ELR (cell line): ENCODE measurements at places on chromosomes 6 and 20.

GRCh38 chr6:113980937-113981554, 10.1 kb upstream of the HDAC2 start:
- peak; percentile 47 for DNase-seq

GRCh38 chr20:13082378-13082777, 73.6 kb downstream of the SPTLC3 start:
- no peak for DNase-seq

DNA sequence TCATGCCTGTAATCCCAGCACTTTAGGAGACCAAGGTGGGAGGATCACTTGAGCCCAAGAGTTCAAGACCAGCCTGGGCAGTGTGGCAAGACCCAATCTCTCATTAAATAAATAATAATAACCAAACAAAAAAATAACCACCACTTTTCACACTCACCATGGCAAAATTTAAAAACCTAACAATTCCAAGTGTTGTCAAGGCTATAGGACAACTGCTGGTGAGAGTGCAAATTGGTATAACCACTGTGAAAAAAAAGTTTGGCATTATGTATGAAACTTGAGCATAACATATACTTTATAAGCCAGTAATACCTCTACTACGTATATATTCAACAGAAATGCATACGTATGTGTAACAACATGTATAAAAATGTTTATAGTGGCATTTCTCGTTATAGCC, 3.8 kb downstream of the PRR3 start:
- no peak for DNase-seq

DNA sequence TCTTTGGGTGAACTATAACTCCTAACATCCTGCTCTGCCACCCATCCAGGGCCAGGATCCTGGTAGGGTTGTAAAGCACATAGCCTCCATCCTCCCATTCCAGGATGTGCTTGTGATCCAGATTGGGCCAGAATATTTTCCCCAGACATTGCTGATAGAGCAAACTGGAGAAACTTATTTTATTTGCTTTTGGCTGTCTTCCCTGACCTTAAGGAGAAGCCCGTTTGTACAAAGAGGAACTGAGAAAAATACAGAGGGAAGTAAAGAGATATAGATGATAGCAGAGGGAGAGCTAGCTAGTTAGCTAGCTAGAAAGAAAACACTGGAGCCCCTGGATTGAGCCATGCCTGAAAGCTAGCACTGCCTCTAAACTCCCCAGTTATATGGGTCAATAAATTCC, 9.0 kb upstream of the HDAC2 start:
- DNase-seq: no peak

DNA sequence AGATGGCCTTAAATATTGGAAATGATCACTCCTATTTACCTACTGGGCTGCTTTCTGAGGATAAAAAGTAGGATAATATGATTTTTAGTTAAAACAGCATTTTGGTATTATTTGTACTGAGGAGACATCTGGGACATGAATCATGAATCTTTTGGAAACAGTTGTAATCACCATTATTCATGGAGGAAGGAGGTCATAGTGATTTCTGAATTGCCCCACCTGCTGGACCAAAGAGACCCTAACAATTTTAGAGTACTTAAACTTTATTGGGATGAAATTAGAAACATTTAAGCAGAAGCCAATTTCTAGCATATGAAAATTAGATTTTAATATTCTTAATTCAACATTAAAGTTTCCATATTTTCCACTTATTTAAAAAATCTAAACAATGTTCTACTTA, 108.4 kb upstream of the SIM1 start:
- peak; percentile 78 for DNase-seq

DNA sequence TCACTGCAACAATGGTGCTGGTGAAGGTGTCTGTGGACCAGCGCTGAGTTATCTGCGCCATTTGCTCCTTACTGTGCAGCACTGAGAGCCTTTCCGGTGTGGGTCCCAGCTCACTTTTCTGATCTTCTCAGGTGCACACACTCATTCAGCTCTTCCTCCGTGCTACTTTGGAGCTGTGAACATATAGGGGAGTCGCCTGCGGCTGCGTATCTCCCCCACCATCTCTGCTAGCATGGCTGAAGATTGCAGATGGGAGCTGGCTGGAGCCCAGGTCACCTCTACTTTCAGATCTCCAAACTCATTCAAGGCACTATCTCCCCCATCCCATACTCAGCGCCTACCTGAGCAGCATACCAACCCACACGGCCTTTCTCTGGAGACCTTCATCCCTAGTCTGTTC, 96.9 kb downstream of the DHX35 start:
- no peak for DNase-seq

GRCh38 chr6:127547904-127548649, 28.9 kb upstream of the C6orf58 start:
- peak; percentile 46 for DNase-seq
